Hematopoietic multipotent progenitor cell (in vitro differentiated cells): ENCODE measurements at places on chromosomes 2 and 18.

DNA sequence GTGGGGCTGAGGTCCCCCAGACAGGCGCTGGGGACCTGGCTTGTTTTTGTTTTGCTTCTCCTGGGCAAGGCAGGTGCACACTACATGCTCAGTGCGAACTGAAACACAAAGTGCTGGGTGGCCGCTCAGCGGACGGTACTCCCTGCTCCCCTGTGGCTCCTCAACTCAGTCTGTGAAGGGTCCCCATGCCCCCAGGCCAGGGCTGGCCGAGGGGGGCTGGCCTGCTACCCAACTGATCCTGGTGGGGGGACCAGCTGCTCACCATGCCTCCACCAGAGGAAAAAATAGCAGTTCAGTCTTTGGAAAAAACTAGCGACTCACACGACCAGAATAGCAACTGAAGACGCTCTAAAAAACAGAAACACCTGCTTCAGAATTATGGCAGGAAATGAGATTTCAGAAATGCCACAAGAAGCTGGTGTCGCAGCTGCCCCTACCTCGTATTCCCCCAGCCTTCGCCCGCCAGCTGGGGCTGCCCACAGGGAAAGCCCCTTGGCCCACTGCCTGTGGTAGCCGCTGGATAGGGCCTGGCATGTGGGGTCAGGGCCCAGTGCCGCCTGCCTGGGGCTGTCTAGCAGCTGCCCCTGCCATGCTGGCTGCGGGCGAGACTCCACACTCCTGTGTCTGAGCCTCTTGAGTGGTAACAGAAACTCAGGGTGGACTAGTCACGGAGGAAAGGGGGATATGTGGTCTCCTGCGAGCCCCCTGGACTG, 43.7 kb downstream of the MEX3C start:
- peak; percentile 26 for DNase-seq

DNA sequence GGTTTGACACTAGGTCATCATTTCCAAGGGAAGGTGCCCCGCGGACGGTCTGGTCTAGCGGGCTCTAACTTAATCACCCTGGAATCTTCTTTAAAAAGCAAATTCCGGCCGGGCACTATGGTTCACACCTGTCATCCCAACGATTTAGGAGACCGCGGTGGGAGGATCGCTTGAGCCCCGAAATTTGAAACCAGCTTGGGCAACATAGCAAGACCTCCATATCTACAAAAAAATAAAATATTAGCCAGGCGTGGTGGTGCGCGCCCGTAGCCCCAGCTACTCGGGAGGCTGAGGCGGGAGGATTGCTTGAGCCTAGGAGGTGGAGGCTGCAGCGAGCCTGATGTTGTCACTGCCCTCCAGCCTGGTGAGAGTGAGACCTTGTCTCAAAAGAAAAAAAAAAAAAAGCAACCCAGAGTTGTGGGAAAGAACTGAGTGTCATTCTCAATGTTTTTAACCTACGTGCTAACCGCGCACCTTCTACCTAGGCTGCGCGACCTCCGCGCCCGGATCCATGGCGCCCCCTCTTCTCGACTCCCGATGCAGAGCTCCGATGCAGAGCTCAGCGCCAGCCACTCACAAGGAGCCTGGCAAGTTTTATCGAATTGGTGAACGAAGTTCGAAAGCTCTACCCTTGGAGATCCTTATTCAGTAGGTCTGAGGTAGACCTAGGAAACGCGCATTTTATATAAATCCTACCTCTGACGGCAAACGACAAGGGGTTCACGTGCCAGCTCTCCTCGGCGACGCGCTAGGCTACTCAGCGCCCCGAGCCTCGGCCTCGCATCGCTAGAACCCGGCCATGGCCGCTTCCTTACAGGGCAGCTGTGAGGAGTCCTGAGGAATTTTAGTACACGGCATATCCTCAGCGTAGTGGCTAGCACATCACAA, 888 bp upstream of the TWSG1 start:
- DNase-seq = no peak

DNA sequence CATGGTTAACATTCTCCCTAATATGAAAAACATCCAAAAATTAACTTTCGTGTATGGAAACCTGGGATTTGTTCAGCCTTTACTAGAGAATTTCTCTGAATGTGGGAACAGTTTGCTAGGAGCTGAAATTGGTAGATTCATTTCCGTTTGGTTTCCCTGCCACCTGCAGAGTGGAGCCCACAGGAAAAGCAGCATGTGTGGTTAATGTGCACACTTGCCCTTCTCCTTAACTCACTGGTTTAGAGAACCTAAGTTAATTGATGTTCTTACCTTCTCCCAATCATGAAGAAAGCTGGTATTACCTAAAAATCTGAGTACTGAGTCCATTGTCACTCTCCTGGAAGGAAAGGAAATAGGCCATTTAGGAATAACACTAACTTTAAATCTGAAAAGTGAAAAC, 37.6 kb upstream of the ASXL3 start:
- DNase-seq = no peak

DNA sequence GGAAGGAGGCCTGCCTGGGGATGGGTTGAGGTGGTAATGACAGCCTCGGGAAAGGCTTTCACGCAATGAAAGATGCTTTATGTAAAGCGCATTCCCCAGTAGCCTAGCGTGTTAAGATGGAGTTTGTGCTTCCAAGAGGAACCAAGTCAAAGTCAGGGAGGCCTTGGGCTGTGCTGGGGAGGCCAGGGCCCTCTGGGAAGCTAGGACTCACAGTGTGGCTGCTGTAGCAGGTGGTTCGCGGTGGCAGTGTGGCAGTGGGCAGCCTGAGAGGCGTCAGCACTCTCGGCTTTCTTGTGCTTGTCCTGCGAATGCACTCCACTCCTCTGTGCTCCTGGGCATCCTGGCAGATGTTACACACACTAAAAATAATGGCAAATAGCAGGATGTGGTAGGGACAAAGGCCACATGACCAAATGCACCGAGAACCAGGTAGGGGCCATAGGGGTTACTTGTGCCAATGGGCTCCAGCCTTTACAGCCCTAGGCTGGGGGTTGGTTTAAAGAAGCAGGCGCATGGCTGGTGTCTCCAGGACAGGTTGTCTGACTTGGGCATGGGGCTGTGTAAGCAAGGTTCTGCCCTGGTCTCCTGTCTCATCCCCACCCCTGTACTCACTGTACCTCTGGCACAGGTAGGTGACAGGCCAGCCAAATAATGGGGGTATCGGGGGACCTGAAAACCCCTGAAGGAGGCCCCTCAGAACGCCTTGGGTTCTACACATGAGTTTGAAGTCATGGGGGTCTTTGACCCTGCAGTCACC, 154.4 kb upstream of the TWIST2 start:
- no peak for DNase-seq

- DNase-seq = no peak
Measured at GRCh38 chr2:166831930-166832329, 56.4 kb upstream of the XIRP2 start.

DNA sequence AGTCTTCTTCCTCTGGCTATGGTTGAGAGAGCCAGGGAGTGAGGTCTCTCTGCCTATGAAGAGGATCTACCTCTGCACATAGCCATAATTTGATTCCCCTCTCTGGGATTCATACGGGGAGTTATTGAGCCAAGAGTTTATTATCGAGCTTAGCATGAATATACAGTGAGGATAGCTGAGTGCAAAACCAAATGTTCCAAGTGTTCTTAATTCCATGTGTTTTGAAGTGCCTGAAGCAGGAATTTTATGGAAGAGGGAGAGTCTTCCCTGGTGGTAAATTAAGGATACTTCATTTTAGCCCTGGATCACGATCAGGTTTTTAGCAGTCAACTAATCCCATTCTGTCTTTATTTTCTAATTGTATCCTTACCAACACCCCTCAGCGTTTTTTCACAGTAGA, 270.6 kb downstream of the C1D start:
- no peak for DNase-seq

GRCh38 chr2:67465623-67466022, 68.5 kb downstream of the ETAA1 start:
- DNase-seq = no peak

DNA sequence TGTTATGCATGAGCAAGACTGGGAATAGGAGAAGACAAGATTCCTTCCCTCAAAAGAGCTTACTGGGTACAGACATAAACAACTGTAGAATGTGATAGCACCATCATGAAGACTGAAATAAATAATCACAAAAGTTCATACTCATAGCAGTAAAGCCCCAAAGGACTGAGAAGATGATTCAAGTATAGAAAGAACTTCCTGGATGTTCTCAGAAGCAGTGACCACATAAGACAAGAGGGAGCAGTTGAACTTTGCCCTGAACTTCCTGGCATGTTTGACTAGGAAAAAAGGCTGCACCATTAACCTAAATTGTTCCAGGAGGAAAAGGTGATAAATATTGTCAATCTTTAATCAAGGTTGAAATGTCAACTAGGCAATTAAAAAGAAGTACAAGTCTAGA, 57.8 kb upstream of the CCDC141 start:
- DNase-seq = no peak

GRCh38 chr2:117631152-117631945, 183.1 kb upstream of the DDX18 start:
- no peak for DNase-seq

DNA sequence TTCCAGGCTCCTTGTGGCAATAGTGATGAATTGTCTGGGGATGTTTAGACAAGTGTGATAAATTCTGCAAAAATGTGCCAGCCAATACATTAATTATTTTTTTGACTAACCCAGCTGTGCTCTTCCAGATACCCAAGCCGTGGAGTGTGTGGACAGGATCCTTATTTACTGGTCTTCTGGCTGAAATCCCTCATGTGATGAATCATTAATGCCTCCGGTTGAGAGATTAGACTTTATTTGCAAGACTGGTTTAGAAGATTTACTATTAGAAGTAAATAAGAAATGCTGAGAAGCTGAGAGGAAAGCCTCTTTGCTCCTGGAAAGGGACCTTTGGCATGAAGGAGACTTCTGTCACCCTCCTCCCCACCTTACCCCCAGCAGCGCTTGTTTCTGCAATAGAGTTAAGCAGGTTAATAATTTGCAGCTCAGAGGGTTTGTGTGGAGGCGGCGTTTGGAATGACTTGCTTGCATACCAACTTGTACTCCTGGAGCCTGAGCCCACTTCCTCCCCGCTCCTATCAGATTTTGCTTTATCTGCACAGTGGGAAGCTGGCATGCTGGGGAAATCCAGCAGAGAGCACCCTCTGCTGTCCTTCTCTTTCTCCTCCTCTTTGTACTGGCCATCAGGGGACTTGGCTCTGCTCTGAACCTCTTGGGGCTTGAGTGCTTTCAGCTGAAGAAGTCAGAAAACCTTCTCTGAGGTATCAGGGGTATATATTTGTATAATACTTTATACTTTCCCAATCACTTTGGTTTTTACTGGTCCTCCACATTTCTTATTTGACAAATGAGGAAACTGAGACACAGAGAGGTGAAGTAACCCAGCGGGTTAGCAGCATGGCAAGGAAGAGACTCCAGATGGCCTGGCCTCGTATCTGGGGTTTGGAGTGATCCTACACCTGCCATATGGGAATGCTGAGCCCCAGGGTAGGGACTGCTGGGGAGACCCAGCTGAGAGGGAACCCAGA, 16.3 kb downstream of the SLC3A1 start:
- peak; percentile 53 for DNase-seq

GRCh38 chr2:106990297-106990696, 104.3 kb upstream of the ST6GAL2 start:
- no peak for DNase-seq

- DNase-seq = no peak
Measured at GRCh38 chr2:136075476-136075875, 42.5 kb downstream of the CXCR4 start.

DNA sequence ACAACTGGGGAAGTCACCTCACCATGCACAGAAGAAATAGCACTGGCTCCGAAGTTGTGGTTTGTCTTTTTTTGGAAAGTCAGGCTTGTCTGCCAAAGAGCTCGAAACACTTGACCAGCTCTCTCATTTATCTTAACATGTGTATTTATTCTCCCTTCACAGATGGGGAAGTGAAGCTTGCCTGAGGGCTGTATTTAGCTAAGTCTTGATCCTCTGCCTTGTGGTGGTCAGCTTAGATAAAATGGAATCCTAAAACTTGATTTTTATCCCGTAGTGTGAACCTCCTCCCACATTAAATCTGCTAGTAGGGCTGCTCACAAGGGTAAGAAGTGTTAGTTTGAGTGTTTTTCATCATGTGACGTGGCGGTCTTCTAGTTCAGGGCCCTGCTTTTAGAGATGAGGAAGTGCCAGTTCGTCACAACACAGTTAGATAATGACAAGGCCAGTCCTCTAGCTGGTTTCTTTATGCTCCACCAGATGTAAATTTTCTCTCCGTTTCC, 89.7 kb downstream of the TMEM247 start:
- DNase-seq = no peak

DNA sequence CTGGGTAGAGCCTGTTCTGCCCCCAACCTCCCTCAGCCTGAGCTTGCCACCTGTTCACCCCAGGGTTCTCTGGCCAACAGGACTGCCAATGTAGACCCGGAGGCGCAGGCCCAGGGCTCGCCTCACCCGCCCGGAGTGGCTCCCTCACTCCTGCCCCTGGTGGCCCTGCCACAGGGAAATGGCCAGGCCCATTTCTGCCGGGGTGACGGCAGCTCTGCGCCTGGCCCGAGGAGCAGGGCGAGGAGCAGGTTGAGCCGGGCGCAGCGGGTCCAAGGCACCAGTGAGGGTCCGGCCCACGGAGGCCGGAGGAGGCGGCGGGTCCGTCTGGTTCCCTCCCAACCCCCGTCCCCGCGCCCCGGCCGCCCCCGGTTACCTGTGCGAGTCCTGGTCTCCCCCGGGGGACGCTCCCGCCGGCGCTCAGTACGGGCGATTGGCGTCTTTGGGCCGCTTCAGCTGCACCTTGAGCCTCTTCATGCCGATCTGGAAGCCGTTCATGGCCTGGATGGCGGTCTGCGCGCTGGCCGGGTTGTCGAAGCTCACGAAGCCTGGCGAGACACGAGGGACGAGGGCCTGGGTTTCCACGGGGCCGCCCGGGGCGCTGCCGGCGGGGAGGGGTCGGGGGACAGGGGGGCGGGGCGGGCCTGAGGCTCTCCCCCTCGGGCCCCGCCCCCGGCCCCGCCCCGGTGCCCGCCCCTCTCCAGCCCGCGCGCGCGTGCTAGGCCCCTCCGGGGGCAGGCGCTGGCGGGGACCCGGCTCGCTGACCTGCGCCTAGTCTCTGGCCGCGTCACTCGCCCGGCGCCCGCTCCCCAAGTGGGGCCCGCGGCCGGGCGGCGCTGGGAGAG, 312.0 kb downstream of the CELF4 start:
- peak; percentile 10 for DNase-seq

DNA sequence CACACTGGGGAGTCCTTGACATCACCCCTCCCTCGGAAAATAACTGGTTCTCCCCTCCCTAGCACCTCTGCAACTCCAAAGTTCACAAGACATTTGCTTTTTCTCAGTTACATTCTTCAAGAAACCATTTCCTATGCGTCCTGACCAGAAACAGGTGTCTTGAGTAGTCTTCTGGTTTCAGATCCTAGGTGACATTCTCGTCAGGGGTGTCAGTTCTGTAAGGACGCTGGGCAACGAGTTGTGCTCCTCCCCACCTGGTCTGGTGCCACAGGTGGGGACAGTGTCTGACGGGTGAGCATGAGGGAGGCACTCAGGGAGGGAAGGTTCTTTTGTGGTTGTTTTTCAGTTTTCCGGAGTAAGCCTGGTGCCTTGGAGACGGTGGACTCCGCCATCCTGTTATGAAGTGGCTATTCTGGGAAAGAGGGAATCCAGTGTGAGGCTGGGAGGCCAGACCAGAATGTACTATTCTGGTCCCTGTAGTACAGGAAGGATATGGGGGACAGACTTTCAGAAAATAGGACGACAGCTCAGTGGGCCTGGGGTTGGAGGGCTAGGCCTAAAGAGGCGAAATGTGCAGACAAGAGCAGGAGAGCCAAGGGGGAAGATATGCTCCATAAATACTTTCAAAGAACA, 50.6 kb downstream of the EPAS1 start:
- no peak for DNase-seq
